ENCODE measurements at places on chromosomes 4 and X.

DNA sequence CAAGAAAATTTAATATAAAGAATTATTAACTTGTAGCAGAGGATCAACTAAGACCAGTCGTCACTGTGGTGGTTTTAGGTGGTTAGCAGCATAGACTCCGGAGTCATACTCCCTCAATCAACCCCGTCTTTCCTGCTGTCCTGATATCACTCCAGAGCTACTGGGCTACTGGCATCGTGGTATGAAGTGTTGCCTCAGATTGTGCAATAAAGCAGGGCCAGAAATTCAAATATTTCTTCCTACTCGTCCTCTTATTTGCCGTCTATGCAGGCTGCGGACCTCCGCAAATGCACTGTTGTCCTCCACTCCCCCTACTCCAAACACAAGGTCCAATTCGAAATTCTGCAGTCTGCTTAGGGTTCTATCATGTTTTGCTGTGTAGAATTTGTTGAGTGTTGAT lies 1.2 kb upstream of the MAGEA10 start:
- DNase-seq, result no peak

GRCh38 chr4:151204925-151205524 lies 71.9 kb upstream of the PRSS48 start:
- no peak for DNase-seq

DNA sequence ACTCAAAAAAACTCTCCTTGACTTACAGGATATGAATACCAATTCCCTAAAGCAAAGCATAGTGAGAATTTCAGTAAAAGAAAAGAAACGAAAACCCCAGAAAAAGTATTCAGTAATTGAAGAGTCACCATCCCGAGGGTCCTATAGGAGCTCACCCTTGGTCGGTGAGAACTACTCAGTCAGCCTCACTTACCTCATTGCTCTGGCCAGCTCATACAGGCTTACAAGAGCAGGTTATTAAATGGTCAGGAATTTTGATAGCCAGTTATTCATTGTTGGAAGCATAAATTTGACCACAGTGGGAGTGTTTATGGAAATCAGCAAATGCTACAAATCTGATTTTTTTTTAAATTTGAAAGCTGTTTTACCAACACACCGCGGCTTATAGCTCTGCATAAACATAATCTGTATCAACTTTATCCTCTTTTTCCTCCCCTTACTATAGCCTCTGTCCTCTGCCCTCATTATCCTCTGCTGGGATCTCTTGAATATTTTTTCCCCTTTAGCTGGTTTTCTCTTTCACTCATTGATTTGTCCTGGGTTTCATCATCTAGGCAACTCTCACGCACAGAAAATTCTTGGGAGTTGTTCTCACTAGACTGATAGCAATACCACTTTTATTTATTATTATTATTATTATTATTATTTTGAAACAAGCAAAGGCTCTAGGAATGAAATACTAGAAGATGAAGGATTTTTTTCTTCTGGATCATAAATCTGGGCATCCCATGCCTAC lies 11.0 kb upstream of the CXCL2 start:
- no peak for DNase-seq

DNA sequence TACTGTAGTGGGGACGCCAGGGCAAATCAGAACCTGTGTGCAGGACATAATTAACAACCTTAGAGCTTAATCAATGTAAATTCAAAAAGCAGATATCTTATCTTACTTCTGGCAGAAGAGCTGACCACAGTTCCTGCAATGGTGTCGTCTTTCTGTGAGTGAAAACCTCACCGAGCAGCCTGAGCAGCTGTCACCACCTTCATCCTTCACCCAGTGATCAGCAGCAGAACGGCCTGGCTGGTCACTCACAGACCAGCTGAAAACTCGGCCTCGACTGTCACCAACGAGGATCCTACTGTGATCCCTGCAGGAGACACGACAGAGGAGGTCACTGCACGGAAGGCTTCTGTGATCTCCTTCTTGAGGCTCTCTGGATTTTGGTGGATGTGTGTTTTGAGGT lies 94.2 kb downstream of the CDS1 start:
- DNase-seq, result no peak

GRCh38 chr4:24451870-24452269 lies 132.5 kb downstream of the DHX15 start:
- no peak for DNase-seq

DNA sequence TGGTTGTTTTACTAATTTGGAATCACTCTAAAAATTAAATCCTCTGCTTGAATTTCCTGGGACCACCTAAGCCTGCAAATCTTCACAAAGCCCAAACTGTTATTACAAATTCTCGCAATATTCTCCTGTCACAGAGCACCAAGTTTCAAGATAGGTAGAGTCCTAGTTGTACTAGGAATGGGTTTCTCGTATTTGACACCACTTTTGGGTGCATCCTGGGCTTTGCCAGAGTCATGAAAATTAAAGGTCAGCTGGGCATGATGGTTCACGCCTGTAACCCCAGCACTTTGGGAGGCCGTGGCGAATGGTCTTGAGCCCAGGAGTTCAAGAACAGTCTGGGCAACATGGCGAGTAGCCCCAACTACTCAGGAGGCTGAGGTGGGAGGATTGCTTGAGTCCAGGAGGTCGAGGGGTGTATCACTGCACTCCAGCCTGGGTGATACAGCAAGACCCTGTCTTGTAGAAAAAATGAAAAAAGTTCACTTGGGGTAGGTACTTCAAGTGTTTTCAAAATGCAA lies 30.6 kb upstream of the MANBA start:
- no peak for DNase-seq

DNA sequence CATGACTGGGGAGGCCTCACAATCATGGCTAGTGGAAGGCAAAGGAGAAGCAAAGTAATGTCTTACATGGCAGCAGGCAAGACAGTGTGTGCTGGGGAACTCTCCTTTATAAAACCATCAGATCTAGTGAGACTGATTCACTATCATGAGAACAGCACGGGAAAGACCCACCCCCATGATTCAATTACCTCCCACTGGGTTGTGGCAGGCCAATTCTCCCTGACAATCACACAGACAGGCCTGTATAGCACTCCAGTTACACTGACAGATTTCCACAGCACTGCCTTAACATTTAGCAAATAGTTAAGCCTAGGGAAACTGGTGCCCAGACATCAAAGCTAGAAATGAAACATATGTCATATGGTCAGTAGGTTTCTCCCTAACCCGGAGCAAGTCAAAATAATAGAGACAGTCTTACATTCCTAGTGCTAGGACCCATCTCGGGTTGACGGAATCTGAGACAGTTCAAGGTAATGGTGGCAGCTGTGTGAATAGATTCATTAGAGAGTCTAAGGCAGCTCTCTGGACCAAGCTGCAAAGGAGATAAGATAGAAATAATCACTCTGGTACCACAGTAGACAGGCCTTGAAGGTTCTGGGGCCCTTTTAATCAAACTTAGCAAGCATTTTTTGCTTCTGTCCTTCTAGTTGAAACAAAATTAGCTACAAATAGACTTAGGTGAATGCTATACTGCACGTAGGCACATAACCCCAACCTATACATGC lies 9.4 kb upstream of the HERC5 start:
- DNase-seq, result no peak

- DNase-seq, result no peak
Observed at GRCh38 chr4:7390906-7391636, 43.7 kb downstream of the PSAPL1 start.

DNA sequence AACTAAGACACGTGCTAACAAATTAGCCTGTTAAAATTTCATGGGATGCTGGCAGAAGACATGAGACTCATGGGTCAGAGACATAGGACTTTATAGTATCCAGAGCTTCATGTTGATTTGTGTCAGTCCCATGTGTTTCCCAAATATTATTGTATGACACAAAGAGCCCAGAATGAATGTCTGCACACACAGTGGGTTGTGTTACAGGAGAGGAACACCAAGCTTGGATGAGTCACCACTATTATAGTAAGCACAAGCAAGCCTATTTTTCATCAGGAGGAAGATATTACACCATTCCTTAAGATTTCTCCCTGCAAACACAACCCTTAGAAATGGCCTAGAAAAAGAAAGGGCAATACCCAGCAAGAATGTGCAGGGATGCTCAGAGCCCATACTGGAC lies 15.4 kb downstream of the BBS12 start:
- DNase-seq, result no peak

- no peak for DNase-seq
Observed at GRCh38 chr4:100540131-100540530, 22.3 kb upstream of the EMCN start.

DNA sequence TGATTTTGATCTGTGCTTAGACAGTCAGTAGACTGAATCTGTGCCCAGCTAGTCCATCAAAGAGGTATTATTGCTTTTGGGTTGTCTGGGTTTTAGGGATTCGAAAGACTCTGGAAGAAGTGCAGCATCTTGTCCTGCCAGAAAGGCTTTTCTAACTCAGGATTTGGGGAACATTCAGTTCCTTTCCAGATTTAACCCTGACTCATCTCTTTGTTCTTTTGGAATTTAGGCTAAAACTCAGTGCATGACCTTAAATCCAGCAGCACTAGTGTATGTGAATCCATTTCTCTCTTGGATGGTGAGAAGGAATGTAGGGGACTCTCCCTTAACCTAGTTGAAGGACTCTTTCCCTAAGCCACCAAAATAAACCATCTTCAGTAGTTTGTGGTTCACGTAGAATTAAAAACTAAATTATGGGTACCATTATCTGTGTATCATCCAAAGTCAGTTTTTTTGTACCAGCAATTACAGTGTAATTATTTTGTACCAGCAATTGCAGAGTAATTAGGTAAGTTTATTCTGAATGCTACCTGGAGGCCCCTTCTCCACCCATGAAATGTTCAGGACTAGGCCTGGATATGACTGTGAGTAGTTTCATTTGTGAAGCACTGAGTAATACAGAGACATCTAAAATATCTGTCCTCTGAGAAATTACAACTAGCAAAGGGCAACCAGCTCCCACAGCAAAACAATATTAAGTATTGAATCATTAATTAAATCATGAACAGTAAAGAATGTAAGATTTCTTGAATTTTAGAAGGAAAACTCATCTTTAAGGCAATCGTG lies 384.0 kb downstream of the TMA16 start:
- DNase-seq, result no peak

DNA sequence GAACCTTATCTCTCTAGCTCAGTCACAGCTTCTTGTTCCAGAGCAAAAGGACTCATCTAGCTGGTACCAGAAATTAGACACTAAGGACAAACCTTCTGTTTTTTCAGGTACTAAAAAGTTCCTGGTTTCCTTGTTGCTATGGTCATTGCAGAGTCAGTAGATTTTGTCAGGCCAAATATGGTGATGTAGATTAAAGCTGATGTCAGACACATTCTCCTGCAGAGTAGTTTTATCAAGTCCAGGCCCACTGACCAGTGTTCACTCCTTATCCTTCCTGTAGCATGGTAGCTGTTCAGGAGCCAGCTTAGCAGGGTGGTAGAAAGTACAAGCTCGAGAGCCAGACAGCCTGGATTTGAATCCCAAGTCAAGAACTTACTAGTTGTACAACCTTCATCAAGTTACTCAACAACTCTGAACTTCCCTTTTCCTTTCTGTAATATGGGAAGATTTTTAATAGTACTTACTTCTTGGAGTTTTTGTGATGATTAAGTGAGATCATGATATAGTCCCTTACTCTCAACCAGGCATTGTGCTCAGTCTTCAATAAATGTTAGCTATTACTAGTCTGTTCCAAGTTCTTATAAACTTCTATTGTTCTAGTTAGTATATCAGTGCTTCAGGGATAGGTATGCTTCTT lies 17.9 kb downstream of the OCRL start:
- DNase-seq, result no peak

DNA sequence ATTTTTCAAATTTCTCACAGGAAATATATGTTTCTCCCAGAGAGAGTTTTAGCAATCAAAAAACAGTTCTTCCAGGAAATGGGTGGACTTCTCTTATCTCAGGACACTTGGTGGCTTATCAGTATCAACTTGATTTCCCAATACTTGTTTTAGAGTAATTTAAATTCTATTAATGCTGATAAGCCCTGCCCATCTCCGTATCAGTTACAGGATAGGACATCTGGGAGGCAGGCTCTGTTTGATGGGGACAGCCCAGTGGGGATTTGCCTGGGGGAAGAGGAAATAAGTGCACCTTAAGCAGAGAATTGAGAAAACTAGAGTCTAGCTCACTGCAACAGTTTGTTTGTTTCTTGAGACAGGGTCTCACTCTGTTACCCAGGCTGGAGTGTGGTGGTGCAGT lies 43.2 kb upstream of the PDGFRA start:
- no peak for DNase-seq

DNA sequence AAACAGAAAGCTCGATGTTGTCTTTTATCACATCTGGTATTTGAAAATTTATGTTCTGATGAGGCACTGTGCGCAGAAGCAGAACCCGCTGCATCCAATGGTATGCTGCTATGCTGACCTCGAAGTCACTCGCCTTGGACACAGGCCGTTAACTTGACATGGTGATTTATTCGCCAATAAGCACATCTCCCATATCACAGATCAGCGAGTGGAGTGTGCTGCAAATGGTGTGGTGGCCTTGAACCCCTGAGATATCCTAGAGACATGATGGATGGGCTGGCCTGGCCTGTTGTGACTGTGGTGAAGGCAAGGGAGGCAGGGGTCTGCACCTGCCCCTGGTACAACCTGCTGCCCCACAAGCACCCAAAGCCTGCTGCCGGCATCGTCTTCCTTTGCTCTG lies 175.4 kb upstream of the FRG1 start:
- DNase-seq, result no peak

All from stimulated activated CD4-positive, alpha-beta T cell treated with anti-CD3 and anti-CD28 coated beads, Interleukin-15, amount 100 ng/mL, for 48 hours (primary cell).